ENCODE measurements at places on chromosomes 7 and 10.

DNA sequence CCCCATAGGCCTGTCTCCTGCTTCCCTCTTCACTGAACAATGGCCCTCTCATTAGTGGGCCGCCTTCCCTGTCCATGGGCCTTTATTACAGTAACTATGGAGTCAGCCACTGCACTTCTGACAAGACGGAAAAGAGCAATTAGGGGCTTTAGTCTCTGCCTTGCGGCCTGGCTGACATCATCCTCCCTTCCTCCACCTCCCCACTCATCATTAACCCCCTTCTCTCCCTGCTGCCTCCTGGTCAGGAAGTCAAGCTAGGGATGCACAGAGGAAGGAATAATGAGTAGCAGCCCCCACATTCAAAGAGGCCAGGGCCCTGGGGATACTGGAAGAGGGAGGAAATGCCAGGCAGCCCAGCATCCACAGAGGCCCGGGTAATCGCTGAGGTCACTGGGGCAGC lies 101.6 kb upstream of the PLXNA4 start:
- no peak for DNase-seq

- DNase-seq = no peak
Observed at GRCh38 chr7:106874076-106874475, 9.0 kb downstream of the PIK3CG start.

- no peak for DNase-seq
Observed at GRCh38 chr7:108492742-108493141, 33.2 kb downstream of the PNPLA8 start.

DNA sequence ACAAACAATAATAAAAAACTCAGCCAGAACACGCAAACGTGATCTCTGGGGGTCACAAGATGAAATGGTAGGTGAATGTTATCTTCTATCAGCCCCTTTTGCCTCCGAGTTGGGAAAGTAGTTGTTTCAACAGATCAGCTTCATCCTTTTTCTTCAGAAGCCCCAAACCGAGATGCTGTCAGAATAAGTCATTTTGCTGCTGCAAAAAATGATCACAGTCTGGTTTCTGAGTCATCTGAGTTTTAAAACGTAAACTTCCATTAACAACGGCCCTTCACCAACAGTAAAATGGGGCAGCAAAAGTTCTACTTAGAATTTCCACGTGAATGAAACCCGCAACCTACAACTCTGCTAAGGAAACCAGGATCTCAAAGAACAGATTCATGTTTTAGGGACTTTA lies 44.9 kb downstream of the JCAD start:
- no peak for DNase-seq

DNA sequence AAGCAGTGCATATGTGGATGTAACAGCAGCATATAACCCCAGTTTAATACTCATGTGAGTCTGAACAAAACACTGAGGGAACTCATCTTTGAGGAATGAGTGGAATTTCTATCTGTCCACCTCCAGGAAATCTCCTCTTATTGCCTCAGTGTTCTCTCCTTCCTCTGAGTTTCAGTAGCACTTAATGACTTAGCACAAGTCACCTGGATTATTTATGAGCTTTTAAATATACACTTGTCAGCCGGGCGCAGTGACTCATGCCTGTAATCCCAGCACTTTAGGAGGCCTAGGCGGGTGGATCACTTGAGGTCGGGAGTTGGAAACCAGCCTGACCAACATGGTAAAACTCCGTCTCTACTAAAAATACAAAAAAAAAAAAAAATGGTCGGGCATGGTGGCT lies 4.3 kb downstream of the LRRC20 start:
- no peak for DNase-seq

DNA sequence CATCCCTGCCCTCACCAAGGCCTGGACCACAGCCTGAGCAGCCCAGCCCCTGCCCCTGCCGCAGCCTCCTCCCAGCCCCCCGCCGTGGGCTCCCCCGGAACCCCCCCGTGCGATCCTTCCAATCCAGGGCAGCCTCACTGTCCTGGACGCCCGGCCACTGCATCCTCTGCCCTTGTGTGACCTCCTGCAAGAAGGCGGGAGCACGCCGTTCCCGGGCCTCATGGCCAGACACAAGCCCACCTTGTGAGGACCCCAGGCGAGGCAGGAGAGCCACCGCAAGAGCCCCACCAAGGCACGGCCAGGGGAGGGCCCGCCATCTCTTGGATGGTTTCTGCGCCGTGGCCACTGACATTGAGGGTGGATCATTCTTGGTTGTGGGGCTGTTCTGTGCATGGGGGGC lies 7.8 kb upstream of the LFNG start:
- DNase-seq = no peak

DNA sequence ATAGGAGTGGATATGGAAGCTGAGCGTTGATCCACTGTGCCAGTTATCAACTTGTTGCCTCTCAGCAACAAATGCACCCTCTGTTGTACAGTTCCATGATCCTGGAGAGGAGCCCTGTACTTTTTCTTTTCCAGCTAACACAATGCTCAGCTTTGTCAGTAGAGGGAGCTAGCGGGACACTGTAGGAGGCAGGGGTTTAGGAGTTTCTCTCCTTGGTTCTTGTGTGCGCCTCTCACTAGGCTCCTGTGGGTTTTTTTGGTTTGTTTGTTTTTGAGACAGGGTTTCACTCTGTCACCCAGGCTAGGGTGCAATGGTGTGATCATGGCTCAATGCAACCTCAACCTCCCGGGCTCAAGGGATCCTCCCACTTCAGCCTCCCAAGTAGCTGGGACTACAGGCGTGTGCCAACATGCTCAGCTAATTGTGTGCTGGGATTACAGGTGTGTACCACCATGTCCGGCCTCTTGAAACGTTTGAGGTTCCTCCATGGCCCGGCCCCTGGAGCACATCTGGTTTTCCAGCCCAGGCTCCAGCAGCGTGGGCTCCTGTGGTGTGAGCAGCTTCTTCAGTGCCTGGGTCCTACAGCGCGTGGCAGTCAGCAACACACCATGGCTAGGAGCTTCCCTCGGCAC lies 12.0 kb upstream of the MARVELD1 start:
- no peak for DNase-seq

GRCh38 chr10:102396730-102397151 lies 1.2 kb downstream of the NFKB2 start:
- no peak for DNase-seq

- no peak for DNase-seq
Observed at GRCh38 chr10:130171196-130171595, 35.0 kb downstream of the GLRX3 start.

- DNase-seq = no peak
Observed at GRCh38 chr10:37489658-37490003, 364.2 kb downstream of the ANKRD30A start.

- no peak for DNase-seq
Observed at GRCh38 chr10:132535065-132535651, 2.4 kb upstream of the INPP5A start.

DNA sequence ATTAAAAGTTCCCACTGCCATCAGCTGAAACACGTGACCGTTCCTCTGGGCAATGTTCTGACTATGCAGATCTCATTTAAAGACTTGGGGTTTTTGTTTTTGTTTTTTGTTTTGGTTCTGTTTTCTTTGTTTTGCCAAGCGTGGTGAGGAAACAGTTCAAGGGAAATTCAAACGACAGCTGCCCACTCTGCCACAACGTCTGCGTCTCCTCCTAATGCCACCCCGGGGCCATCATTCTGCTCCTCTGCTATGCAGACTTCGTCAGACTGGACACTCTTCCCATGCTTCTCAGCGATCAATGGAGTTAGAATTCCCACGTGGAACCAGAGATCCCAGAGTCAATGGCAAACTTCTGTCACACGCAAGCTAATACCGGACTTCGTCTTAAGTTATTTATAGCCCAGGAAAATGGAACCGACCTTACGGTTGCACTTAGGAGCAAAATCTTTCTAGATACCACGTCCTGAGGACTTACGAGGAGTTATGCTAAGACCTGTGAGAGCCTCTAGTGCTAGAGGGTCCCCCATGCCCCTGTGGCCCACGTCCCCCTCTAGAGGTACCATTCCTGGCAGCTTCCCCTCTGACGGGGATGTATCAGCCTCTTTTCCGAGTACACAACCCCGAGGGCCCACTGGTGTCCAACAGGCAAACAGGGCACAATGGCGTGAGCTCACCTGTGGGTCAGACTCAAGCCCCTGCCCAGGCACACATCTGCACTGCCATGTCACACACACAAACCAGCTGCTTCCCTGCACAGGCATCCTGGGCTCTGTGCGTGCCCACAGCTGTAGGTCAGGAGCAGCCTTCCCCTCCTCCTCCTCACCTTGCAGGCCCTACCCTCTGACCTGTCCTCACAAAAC lies 24.4 kb downstream of the EBF3 start:
- no peak for DNase-seq

GRCh38 chr10:128306966-128307365 lies 180.7 kb upstream of the MKI67 start:
- no peak for DNase-seq

DNA sequence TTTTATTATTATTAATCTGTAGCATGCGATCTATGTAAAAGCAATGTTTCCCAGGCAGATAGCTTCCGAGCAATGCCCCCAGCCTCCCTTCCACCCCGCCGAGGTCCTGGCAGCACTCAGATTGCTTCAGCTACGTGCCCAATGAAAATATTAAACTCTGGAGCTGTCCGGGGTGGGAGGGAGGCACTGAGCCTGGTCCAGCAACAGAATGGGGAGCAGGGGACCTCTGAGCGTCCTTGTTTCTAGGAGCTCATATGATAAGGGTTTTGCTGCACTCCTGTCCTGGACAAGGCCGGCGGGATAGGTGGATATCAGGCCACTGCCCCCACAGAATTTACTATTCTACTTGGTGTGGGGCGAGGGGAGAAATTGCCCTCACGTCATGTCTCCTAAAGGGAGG lies 44.5 kb upstream of the CDK1 start:
- no peak for DNase-seq

DNA sequence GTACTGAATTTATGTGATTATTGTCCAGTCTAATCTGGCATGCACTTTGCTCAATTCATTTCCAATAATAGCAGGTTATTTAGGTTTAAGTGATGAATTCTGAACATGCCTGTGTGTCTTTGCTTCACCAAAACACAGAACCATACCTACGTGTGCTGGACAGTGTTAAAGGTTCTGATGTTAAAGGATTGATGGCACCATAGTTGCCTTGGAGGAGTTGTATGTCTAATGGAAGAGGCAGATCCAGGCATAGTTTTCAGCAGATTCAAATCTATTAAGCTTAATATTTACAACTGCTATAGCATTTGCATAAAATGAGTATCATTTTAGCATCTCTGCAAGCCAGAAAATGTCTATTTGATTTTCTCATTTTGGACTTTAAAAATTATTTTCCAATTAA lies 28.0 kb upstream of the UMAD1 start:
- no peak for DNase-seq

DNA sequence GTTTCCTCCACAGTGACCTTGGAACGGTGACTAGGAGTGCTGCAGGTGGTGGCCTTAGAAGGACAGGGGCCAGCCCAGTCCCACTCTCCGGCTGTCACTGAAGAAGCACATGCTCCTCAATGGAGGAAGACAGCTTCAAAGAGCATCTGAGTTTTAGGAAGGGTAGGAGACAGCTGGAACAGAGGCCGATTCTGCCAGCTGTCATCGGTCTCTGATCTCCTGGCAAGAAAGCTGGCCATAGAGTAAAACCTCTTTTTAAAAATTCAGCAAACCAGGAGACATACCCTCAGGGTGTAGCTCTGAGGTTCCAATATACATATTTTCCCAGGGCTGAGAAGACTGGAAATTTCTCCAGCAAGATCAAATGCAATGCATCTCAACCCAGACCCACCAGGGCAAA lies 55.9 kb downstream of the KCNMA1 start:
- DNase-seq = no peak

DNA sequence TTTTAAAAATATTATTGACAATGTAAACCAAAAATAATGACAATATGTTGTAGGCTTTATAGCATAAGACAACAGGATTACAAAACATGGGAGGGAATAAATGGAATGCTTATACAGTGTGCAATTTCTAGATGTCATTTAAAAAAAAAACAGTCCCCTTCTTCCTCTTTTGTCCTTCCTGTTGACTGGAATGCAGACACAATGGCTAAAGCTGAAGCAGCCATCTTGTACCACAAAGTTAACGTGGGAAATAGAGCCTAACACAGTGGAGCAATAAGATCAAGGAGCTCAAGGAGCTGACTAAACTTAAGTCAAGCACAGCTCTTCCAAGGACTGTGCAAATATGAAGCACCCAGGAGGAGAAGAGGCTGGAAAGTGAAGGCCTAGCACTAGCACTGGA lies 208.1 kb downstream of the ARHGAP12 start:
- DNase-seq = no peak

DNA sequence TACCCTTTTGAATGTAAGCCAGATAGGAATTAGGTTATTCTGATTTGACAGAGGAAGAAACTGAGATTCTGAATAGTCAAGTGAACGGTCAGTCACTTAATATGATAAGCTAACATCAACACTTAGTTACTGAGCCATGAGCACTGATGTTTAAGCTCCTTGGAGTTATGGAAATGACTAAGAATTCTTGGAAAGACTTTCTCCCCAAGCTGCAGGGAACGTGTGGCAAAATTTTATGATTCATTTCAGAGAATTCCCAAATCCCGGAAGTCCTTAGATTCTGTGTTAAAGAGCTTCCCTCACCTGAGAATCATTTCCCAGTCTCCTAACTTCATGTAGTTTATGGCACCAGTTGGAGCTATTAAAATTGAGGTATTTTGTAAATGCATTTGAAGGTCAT lies 330.9 kb downstream of the XPNPEP1 start:
- no peak for DNase-seq

DNA sequence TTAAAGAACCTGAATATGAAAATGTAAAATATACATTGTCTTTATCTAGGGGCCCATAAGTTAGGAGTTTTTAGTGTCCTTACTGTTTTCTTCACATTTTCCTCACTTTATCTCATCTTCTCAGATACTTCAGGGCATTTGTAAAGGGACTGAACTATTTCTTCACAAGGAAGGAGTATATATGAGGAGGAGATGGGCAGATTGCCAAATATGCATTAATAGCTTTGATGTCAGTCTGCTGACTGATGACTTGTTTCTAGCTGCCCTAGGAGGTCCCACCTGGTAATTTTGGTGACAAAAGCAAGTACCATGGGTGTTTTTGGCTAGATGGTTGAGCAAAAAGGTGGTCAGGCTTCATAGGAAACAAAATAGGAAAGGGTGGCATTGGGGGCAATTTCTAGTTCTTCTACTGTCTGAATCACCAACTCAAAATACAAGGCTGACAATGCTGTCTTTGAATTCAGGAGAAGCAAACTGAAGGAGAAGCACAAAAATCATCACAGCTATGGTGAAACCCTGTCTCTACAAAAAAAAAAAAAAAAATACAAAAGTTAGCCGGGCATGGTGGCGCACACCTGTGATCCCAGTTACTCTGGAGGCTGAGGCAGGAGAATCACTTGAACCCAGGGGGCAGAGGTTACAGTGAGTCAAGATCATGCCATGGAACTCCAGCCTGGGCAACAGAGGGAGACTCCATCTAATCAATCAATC lies 10.4 kb upstream of the STRIP2 start:
- DNase-seq = no peak

- DNase-seq = no peak
Observed at GRCh38 chr7:52413051-52413450, 622.4 kb upstream of the POM121L12 start.

GRCh38 chr7:19963695-19964094 lies 190.3 kb upstream of the TMEM196 start:
- DNase-seq = no peak

- DNase-seq = no peak
Observed at GRCh38 chr10:48945441-48946130, 5.9 kb upstream of the LRRC18 start.
